Stimulated activated CD4-positive, alpha-beta T cell treated with anti-CD3 and anti-CD28 coated beads, TNF-alpha, amount 100 ng/mL, for 24 hours (primary cell): ENCODE measurements at places on chromosomes 11 and 22.

DNA sequence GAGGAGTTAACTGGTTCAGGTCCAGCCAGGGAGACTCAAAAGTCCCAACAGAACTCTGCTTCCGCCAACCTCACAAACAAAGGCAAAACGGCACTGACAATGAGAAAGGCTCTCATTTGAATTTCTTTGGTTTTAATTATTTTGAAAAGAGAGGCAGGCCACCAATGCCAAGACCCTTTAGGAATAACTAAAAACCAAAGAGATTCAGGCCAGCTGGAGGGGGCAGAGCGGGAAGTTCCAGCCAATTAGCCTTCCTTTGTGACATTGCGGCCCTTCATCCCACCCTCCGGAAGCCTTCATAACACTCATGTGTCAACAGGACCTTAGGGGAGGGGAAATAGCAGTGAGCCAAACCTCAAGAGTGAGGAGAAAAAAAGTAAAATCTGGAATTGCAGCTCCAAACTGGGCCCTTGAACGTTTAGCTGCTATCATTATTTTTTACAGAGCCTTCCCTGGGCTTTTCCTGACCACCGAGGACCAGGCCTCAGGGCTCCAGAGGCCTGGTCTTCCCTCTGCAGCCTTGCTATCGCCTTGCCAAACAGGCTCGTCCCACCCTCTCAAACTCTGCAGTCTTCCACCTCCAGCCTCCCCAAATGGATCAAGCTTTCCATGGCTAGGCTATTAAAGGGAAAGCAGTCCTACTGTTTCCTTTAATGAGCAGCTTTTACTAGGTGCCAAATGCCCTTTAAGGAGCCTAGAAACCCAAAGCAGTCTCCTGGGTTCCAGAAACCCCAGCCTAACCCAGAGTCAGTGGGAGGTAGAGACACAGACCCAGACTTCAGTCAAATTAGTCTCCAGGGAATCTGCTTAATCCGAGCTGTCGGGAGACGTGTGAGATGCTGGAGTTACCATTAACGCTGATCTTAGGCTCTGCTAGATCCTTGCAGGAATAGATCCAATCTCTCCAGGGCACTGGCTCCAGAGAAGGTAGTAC is 114.2 kb downstream of the CCDC34 start:
- no peak for DNase-seq

DNA sequence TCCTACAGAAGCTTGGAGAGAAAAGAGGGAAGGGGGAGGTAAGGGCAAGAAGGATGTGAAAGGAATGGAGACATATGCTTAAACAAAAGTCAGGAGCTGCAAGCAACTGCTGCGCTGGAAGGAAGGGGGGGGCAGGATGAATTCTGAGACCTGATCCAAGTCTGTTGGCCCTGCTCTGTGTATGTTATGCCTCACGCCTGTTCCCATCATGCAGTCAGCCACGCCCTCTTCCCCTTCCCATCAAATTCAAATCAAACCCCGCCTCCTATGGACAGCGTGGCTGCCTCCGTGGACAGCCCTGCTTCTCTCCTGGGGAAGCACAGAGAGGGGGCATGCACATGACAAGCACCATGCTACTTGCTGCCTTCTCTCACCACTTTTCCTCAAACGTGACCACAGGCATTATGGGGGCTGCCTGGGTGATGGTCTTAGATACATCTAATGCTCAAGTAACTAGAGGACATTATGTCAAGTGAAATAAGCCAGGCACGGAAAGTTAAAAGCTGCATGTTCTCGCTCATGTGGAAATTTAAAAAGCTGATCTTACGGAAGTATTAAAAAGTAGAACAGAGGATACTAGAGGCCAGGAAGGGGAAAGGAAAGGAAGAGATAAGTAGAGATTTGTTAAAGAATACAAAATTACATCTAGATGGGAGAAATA is 45.8 kb upstream of the CYP2D6 start:
- DNase-seq, result no peak

DNA sequence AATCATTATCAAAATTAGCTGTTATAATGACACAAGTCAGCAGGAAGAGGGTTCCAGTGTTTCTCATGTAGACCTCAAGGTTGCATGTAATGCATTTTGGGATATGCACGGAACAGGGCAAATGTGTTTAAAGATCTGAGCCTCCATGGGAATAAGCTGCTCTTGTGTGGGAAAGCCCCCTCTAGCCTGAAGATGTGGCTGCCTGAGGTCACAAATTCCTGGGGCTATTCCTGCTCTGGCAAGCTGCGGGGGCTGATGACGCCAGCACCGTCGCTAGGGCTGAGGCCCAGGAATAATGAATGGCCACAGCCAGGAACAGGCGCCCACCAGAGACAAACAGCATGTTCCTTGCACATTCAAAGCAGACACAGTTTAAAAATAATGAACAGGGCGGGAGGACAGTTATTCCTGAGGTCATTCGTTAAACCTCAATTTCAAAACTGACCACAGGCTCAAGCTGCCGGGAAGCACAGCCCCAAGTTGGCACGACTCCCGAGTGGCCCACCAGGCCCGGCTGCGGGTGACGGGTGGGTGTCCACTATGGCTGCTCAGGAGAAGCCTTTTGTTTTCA is 11.7 kb downstream of the OSBPL5 start:
- no peak for DNase-seq

GRCh38 chr22:35868938-35869337 is 151.3 kb downstream of the APOL5 start:
- no peak for DNase-seq

DNA sequence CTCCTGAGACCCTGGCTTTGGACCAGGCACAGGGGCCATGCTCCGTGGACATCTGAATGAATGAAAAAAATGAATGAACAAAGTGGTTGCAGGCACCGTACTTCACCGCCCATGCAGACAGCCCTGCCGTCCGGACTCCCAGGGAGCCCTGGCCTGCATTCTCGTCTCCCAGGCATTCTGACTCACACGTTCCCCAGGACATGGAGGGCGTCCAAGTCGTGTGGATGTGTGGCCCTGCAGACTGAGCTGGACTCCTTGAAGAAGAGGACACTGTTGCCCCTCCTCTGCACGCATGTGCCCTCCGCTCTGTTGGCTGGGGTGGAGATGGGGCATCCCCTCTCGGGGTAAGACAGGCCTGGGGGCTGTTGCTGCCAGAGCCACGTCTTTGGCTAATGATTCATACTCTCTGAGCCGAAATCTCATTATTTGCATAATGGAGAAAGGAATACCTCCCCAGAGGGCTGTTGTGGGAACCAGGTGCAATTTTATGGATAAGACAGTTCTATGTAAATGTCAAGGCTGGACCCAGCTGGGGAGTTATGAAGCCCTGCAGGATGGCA is 49.7 kb downstream of the RTL6 start:
- no peak for DNase-seq

DNA sequence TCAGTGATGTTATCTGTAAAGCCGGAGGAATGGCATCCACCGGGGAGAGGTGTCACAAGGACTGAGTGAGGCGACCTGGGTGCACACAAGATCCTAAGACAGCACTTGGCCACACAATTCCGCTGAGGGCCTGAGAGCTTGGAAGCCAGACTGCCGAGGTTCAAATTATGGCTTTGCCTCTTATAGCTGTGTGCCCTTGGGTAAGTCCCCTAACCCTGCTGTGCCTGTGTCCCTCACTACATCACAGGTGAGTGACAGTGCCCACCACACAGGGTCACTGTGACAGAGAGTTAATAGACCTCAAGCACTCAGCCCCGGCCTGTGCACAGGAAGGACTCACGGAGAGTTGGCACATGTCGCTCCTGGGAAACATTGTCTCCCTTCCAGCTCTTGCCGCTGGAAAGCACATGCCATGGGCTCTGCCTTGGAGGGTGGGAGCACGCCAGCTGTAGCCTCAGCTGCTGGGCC is 592 bp downstream of the RHOD start:
- no peak for DNase-seq

DNA sequence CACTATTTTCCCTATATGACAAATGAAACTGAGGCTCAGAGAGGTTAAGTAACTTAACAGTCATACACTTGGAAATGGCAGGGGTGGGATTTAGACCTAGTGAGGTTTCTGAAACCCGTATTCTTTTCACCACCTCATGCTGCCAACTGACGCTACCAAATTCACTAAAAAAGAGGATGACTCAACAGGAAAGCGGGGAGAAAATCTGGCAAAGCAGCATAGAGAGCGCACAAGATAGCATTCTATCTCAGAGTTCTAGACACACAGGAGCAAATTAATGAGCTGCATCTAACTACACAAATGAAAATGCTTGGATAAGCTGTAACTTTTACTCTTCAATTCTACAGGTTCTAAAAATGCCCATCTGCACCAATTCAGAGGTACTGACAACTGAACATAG is 136.4 kb downstream of the RBFOX2 start:
- no peak for DNase-seq

- DNase-seq, result no peak
Observed at GRCh38 chr11:111170761-111171379, 74.7 kb upstream of the POU2AF2 start.

GRCh38 chr11:132095230-132096131 is 725.1 kb downstream of the NTM start:
- DNase-seq, result no peak

GRCh38 chr11:47918370-47918690 is 62.0 kb upstream of the PTPRJ start:
- no peak for DNase-seq

DNA sequence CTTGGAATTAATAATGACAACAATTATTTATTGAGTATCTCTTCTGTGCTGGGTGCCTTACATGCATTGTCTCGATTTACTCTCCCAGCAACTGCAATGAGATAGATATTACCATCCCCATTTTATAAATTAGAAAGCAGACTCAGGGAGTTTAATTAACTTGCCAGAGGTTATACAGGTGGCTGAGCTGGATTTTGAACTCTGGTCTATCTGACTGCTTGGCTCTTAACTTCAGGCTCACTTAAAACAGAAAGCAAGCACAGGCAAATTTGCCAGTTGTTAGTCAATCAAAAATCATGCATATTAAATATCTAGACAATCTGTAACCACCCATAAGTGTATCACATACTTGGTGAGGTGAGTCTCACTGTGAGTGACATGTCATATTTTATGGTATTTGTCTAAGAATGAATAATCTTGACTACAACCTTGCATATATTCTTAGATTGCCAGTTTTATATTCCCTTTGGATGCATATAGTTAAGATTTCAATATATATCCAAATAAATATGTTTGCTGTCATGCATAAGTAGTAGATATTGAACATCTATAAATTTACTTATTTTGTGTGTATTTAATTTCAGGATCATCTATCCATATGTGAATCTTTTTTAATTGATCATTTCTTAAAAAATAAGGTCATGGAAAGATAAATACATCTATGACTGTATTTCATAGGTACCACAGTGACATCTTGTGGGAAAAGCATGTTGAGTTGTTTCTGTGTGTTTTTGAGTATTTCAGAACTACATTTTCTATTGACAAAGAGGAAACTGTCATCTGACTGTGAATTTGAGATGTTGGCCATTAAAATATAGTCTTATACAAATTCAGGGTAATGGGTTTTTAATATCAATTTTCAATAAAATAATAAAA is 112.0 kb upstream of the ARHGAP42 start:
- no peak for DNase-seq

DNA sequence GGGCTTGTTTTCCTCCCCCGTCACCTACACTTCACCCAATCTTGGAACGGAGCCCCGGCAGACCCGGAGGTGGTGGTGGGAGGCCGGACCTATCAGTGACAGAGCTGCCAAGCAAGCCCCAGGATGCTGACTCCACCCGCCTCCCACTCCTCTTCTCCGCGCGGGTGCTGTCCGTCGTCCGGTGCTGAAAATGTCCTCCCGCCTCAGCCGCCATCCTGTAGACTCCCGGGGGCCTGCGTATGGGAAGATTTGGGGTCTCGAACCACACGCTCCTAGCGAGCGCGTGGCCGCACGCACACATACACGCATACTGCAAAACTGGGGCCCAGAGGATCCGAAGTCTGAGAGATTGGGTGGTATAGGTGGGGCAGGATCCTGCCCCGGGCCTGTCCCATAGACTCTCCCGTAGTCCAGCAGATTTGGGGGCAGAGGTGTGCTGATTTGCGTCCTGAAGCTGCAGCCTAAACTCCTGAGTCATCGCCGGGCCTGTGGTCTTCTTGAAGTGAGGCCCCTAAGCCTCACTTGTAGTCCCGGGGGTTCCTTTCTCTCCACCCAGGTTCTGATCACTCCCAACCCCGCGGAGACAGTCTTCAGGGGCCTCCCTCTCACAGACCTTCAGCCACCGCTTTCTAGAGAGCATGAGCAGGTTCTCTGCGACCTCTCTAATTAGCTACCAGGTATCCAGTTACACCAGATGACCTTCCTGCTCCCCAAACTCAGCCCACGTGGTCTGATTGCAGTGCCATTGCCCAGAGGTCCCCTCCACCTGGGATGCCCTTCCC is 796 bp upstream of the YIF1A start:
- DNase-seq, result peak; percentile 80

GRCh38 chr11:64789331-64790204 is 11.2 kb upstream of the SF1 start:
- DNase-seq, result no peak

DNA sequence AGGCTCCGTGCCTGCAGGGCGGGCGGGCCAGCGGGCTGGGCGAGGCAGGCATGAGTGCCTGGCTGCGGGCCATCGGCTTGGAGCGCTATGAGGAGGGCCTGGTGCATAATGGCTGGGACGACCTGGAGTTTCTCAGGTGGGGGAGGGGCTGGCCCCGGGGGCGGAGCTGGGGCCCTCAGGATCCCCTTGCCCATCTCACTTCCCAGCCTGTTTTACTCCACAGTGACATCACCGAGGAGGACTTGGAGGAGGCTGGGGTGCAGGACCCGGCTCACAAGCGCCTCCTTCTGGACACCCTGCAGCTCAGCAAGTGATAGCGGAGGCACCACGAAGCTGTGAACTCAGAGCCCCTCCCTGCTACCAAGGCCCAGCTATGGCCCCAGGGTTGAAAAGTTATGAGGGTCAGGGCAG is 5.9 kb downstream of the PHOX2A start:
- DNase-seq, result no peak

DNA sequence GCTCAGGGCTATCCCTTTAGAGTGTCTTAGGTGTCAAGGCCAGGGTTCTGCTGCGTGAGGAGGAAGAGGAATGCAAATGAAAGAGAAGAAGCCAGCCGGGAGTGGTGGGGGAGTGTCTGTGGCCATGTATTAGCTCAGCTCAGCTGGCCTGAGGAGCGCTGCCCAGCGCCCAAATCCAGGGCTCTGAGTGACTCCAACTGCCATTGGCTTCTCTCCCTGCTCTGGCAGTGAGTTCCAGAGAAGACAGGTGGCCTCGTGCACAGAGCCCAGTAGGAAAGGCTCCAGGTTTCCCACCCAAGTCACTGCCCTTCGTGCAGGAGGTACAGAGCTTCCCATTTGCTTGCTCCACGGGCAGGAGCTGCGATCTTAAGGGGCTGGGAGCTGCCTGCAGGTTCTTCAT is 302.0 kb downstream of the KIRREL3 start:
- DNase-seq, result no peak

DNA sequence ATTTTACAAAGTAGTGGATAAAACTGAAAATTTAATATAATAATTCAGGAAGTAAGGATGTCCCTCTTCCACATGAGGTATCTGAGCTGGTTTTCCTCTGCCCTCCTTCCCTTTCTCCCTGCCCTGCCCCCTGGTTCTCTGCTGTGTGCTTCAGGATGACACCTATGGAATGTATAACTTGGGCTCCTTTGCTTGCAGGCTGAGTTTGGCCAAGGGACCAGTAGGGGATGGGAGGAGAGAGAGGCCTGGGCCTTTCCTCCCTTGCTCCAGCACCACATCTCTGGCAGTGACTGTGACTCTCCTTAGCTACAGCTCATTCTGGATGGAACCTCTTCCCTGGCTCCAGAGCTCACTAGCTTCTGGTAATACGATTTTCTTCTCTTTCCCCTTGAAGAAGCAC is 10.1 kb downstream of the IRAG1 start:
- DNase-seq, result no peak
